Peyer's patch (tissue), 4 donors: ENCODE measurements at places on chromosomes 1 and 21.

- no peak for DNase-seq
Observed at GRCh38 chr1:223837206-223837605, 8.5 kb downstream of the TP53BP2 start.

GRCh38 chr1:25123551-25123950 lies 108.8 kb downstream of the SYF2 start:
- DNase-seq = no peak

- DNase-seq = no peak
Observed at GRCh38 chr1:83060221-83060620, 938.7 kb downstream of the TTLL7 start.

DNA sequence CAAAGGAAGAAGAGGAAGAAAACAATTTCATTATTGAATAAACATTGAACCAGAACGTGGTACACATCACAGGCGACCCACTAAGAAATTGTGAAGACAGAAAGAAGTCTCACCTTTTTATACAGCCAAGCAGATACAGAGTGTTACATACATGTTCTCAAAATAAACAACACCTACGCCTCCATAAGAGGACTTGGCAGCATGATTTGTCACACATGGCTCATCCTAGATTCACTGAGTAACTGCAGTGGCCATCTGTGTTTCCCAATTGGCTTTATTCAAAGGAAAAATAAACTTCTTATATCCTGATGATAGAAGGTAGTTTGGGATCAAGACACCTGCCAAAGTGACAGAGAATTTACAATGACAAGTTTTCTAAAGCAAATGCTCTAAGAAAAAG lies 7.6 kb upstream of the KRTAP19-8 start:
- no peak for DNase-seq

- DNase-seq = no peak
Observed at GRCh38 chr1:232980986-232981560, 30.7 kb downstream of the NTPCR start.

DNA sequence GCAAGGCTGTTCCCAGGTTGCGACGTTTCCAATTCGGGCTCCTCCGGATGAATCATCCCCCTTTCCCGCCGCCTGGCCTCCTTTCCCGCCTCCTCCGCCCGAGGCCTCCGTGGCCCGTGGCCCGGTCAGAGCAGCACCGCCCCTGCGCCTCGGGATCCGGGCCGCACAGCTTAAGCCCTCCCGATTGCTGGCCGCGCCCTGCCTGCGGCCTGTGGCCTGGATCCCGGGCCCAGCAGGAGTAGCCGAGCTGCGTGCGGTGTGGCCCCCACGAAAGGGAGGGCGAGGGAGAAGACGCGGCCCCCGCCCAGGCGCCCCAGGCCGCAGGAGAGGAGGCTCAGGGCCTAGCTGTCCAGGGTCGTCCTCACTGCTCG lies 1.0 kb downstream of the TMEM200B start:
- DNase-seq = peak; percentile 53

- DNase-seq = no peak
Observed at GRCh38 chr1:172697534-172698002, 38.7 kb downstream of the FASLG start.

- DNase-seq = no peak
Observed at GRCh38 chr1:117824616-117825015, 104.8 kb downstream of the GDAP2 start.

GRCh38 chr1:85612704-85613361 lies 32.3 kb downstream of the CCN1 start:
- no peak for DNase-seq

DNA sequence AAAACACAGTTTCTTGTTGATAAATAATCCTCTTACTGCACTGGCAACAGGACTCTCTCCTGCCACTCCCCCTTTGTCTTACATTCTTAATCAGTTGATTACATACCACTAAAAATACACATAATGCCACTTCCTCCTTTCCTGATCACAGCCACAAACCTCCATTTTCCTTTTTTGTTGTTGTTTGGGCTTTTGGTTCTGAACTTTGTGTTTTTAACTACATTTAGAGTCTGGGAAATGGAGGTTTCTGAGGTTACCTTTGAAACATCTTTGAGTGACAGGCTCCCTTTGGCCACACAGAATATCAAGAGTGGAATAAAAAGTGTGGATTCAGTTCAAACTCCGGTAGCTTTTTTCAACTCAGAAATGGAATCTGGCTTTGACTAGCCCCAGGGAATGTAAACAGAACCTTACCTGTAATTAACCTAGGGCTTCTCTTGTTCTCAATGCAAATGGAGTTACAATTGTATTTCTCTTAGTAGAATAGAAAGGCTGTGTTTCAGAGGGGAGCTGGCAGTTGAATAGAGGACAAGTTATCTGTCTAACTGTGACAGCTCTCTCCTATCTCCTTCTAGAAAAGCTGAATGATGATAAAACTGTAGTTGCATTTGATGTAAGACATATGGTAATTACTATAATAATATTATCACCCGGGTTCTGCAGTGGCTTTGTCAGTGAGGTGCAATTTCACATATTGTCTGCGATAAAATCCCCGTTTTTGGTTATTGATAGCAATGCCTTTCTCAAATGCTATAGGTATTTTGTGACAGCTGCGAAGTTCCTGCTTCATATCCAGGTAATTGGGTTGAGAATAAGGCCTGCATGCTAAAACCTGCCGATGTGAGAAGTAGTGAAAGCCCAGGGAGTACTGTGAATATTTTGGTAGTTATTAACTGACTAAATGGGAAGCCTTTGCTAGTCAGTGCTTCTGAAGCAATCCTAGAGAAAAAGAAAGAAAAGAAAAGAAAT lies 66.9 kb downstream of the ST6GALNAC5 start:
- DNase-seq = no peak

- DNase-seq = peak; percentile 54
Observed at GRCh38 chr1:99685516-99686180, 39.7 kb downstream of the PALMD start.

GRCh38 chr1:1373815-1374588 lies 1.0 kb downstream of the AURKAIP1 start:
- DNase-seq = no peak

DNA sequence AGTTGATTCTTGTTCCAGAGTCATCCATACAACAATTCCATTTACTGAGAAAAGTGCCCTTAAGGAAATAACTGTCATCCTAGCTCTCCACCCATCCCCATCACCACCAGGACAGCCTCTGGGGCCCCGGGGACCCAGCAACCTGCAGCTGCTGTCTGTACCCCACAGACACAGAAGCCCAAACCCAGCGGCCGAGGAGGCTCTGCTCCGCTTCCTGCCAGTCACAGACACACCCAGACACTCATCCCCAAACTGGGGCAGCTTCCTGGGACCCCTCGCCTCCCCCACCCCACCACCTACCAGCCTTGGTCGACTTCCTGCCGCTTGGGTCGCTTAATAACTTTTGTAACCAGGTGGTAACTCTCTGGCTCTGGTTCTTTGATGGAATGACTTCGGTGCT lies 121.6 kb upstream of the SLC25A33 start:
- no peak for DNase-seq

GRCh38 chr21:46181436-46181835 lies 2.8 kb downstream of the SPATC1L start:
- no peak for DNase-seq

DNA sequence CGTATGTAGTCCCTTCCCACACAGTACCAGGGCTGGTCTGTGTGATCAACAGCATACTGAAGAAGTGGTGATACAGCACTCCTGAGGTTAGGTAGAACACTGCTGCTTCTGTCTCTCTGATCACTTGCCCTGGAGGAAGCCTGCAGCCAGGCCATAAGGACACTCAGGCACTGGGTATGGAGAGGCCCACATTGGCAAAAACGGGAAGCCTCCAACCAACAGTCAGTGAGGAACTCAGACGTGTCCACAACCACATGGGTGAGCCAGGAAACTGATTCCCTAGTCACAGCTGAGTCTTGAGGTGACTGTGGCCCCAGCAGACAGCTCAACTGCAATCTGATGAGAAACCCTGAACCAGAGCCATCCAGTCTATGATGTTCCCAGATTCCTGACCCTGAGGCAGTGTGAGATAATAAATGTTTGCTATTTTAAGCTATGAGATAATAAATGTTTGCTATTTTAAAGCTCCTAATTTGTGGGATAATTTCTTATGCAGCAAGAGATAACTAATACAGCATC lies 62.5 kb downstream of the COQ8A start:
- DNase-seq = no peak

DNA sequence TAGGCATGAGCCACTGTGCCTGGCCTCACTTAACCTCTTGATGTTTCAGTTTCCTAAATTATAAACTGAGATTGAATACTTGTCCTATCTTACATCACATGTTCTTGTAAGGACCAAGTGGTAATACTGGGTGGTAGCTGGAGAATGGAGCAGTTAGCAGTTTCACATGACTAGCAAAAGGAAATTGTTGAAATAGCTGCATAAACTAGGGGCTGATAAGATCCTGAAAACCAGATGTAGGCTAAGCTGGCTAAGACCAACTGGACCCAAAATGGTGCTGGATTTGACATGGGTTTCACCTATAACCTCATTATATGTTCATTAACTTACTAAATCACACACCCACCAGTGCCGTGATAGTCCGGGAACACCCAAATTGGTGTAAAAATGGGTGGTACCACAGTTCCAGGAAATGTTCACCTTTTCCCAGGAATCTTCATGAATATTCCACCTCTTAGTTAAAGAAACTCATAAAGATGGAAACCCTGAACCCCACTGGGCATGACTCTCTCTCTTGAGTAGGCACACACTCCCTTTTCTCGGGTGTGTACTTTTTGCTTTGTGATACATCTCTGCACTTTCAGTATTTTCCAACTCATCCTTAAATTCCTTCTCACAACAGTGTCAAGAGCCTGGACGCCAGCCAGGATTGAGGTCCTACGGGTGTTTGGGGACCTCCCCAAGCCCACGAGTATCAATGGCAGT lies at the start of gene PAPPA2:
Gene PAPPA2 (plus strand): TSS at position 502 of the 705 bp plus-strand sequence. CDS start 93,148 bp downstream, outside the sequence.
- no peak for DNase-seq

DNA sequence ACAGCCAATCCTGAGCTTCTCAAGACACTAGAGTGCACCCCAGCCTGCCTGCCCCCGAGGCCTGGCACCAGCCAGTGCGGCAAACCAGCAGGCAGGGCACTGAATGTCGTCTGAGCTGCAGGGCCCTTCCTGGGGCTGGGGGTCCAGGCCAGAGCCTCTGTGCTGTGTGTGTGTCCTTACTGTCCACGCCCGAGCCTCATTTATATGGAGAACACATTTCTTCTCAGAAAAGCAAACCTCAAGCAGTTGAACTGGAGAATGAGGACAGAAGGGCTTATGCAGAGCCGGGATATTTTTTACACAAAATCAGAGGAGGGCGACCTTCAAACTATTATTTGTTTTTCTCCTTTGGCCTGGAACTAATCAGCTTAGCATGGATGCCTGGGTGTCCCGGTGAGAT lies 52.7 kb downstream of the POFUT2 start:
- DNase-seq = no peak

DNA sequence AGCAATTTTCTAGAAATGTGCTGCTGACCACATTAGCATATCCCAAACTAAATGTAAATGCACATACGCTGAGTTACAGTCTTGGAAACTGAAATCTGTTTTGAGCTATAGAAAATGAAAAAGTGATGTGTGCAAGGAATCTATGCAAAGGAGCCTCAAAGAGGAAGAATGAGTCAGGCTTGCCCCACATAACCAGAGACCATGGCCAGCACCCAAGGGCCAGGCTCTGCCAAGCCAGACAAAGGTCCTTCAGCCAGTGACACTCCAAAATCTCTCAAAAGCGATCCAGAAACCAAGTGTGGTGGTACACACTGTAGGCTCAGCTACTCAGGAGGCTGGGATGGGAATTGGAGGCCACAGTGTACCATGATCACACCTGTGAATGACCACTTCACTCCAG lies 195.2 kb downstream of the TOMM20 start:
- peak; percentile 57 for DNase-seq

GRCh38 chr1:62276791-62277190 lies 42.4 kb downstream of the KANK4 start:
- no peak for DNase-seq
